ENCODE measurements at places on chromosomes 12 and 14.

- peak; percentile 74 for DNase-seq
These were observed at the start of gene RASAL1 for GRCh38 chr12:113135178-113136127. RASAL1 (minus strand) TSS chr12:113135761; CDS start chr12:113135462, 299 bp downstream.

DNA sequence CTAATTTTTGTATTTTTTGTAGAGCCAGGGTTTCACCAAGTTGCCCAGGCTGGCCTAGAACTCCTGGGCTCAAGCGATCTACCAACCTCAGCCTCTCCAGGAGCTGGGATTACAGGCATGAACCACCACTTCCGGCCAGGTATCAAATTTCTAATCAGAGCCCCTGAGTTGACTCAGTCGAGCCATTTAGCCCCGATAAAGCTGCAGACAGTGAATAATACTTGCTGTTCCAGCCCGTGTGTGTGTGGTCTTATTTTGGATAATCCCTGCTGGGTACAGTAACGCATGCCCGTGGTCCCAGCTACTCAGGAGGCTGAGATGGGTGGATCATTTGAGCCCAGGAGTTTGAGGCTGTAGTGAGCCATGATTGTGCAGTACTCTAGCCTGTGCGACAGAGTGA is 57.0 kb downstream of the TEAD4 start:
- DNase-seq: no peak

DNA sequence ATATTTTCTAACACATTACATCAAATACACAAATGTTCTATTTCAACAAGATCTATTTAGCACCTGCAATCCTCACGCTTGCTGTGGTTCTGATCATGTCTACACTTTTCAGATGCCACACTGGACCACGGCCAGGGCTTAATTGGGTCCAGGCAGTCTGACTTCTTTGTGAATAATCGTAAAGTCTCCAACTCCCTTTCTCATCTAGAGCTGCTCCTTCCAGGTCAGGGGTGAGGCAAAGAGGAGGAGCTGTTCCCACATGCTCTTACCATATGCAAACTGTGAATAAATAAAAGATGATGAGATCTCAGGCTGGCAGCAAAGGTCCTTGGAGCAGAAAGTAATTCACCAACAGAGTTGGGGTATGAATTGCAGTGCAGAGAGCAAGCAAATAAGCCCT is 316.6 kb downstream of the GLT1D1 start:
- no peak for DNase-seq

- no peak for DNase-seq
These were observed 32.9 kb downstream of the MAP1LC3B2 start for GRCh38 chr12:116591855-116592637.

- DNase-seq: no peak
These were observed 108.5 kb downstream of the DUSP6 start for GRCh38 chr12:89243771-89244170.

- no peak for DNase-seq
These were observed 1092.3 kb downstream of the AACS start for GRCh38 chr12:126157575-126157966.

GRCh38 chr12:54378796-54379397 is 5.6 kb downstream of the ZNF385A start:
- DNase-seq: no peak

- no peak for DNase-seq
These were observed 240.6 kb downstream of the EGLN3 start for GRCh38 chr14:33710273-33710672.

DNA sequence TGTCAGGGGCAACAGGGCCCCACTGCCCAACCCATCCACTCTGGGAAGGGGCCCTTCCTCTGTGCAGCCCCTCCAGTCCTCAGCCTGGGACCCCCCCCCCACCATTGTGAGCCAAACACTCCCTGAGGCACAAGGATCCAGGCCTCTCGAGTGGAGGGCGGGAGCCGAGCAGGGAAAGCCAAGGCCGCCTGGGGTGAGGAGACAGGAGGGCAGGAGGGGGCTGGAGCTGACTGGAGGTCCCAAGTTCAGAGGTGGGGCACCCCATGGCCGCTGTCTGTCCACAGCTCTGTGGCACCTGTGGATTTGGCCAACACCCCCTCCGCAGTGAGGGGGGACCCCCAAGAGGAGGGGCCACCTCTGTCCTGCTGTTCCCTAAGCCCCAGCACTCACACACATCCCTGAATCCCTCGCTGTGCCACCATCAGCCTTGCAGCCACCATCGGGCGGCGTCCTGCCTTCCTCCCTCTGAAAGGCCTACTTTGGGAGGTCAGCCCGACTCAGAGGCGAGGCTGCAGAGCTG is 25.4 kb upstream of the C14orf180 start:
- DNase-seq: peak; percentile 5

GRCh38 chr12:100504804-100505203 is 31.1 kb downstream of the NR1H4 start:
- no peak for DNase-seq

GRCh38 chr12:96578526-96579125 is 89.2 kb downstream of the CFAP54 start:
- peak; percentile 72 for DNase-seq

DNA sequence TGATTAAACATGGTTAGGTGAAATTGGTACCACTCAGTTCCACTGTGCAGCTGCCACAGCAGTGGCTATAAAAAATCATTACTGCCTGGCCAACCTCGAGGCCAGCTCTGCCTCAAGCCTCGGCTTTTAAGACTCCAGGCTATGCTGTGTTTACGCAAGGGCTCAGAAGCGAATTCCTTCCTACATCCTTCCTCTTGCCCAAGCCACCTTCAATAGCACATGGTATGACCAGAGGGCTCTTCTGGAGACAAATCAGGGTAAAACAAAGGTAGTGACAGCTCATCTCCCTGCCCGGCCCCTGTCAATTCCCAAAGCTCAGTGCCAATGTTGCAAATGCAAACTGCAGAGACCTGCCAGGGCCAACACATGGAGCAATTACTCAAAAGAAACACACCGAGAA is 31.9 kb downstream of the NUAK1 start:
- DNase-seq: no peak

GRCh38 chr14:105206873-105207272 is 25.8 kb upstream of the NUDT14 start:
- DNase-seq: no peak

GRCh38 chr12:46965880-46966279 is 113.5 kb upstream of the PCED1B start:
- no peak for DNase-seq

DNA sequence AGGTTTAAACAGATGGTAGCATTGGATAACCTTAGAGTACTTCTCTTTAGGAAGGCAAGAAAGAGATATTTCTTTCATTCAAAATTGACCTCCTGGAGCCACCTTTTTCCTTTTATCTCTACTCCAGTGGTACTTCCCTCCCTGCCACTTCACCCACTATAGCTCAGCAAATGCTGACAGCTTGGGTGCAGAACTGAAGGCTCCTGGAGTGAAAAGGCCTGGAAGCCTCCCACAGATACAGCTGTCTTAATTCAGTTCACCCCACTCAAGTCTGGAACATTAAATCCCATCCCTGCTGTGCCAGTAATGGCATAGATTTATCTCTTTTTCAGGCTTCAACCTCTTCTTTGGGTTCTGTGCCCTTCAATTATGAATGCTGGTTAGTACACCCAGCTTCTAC is 140.3 kb downstream of the NEDD1 start:
- no peak for DNase-seq

DNA sequence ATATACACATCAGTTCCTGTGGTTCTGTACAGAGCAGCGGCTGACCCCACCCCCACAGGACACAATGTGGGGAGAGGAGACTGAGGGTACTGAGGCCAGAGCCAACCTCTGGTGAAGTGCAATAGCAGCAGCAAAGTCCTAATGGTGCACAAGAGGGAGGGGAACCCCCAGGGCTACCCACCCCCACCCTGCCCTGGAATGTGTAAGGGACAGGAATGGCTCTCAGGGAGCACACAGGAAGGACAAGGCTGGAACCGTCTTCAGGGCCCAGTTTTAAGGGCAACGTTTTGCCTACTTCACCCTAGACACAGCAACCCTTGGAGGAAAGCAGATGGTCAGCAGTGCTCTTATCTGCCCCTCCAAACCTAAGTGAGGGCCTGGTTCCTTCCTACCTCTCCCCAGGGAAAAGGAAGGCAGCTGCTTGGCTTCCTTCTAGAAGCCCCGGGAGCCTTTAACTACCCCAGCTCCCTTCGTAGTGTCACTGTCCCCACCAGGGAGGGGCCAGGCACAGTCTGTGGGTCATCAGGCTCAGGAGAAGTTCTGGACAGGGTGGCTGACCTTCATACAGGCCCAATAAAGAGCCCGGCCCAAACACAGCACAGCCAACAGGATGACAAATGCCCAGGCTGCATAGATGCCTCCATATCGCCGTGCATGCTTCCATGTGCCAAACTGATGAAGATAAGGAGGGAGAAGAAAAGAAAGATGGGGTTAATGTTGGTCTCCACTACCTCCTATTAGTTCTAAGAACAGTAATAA is 3.0 kb downstream of the PIP4P1 start:
- no peak for DNase-seq

- DNase-seq: no peak
These were observed 826 bp downstream of the ACADS start for GRCh38 chr12:120726510-120726793.

GRCh38 chr12:113318046-113318656 is 16.8 kb downstream of the SLC8B1 start:
- DNase-seq: no peak

- no peak for DNase-seq
These were observed 109.8 kb upstream of the DNM1L start for GRCh38 chr12:32569259-32569658.

DNA sequence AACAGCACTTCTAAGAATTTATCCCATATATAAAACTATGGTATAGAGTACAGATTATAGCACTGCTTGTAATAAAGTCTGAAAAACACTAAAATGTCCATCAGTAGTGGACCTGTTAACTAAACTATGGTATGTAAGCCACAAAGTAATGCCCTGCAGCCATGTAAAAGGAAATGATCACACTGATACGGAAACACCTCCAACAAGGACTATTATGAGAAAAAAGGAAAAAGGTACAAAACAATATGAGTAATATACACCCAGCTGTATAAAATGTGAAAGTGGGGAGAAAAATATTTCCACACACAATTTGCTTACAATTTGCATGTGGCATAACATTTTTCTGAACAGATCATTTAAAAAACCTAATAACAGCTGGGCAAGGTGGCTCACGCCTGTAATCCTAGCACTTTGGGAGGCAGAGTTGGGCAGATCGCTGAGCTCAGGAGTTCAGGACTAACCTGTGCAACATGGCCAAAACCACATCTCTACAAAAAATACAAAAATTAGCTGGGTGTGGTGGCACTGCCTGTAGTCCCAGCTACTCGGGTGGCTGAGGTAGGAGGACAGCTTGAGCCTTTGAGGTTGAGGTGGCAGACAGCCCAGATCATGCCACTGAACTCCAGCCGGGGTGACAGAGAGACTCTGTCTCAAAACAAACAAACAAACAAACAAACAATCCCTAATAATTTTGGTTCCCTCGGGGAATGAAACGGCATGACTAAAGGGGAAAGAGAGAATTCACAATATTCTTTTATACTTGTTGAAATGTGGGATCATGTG is 250.5 kb downstream of the MED13L start:
- no peak for DNase-seq

- DNase-seq: no peak
These were observed 71.7 kb downstream of the SLC2A13 start for GRCh38 chr12:40034156-40034555.

- peak; percentile 67 for DNase-seq
These were observed 11.5 kb upstream of the WNK1 start for GRCh38 chr12:740921-741320.

DNA sequence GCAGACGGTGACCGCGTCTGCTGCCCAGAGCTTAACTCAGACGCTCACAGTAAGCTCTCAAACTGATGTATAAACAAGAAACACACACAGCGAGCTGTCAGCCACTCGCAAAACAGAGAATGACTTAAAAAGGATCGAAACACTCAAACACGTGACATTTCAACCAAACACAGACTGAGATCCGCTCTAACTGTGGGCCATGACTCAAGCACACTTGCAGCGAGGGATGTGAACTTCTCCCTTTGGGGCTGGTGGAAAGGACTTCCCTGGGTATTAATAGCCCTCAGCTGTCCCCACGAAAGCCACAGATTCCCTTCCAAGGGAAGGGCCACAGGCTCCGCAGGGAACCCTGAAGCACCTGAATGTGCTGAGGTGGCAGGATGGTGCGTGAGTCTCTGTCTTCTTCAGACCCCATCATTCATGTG is 29.1 kb downstream of the CCDC88C start:
- peak; percentile 29 for DNase-seq

- no peak for DNase-seq
These were observed 64.5 kb upstream of the DAAM1 start for GRCh38 chr14:59123975-59124374.

DNA sequence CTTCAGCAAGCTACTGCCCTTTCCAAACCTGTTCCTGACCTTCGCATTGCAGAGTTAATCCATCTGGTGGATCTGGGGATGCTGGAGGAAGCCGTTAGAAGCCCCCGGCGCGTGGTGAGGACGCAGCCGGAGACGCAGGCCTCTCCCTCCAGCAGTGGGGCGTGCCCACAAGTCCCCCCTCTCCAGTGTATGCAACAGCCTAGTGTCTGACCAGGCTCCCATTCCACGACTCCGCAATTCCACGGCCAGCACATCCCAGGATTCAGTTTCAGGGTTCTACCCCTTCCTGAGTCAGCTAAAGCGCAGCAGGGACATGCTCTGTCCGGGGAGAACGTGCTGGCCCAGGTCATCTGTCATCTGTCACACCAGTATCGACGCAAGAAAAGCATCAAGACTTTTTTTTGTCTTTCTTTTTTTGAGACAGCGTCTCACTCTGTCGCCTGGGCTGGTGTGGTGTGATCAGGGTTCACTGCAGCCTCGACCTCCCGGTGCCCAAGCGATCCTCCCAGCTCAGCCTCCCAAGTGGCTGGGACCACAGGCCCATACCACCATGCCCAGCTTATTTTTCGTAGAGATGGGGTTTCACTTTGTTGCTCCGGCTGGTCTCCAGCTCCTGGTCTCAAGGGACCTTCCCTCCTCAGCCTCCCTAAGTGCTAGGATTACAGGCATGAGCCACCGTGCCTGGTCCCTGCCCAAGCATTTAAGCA is 8.0 kb upstream of the DYNC1H1 start:
- DNase-seq: no peak

- DNase-seq: peak; percentile 59
These were observed 71.1 kb downstream of the EGLN3 start for GRCh38 chr14:33879684-33880286.

DNA sequence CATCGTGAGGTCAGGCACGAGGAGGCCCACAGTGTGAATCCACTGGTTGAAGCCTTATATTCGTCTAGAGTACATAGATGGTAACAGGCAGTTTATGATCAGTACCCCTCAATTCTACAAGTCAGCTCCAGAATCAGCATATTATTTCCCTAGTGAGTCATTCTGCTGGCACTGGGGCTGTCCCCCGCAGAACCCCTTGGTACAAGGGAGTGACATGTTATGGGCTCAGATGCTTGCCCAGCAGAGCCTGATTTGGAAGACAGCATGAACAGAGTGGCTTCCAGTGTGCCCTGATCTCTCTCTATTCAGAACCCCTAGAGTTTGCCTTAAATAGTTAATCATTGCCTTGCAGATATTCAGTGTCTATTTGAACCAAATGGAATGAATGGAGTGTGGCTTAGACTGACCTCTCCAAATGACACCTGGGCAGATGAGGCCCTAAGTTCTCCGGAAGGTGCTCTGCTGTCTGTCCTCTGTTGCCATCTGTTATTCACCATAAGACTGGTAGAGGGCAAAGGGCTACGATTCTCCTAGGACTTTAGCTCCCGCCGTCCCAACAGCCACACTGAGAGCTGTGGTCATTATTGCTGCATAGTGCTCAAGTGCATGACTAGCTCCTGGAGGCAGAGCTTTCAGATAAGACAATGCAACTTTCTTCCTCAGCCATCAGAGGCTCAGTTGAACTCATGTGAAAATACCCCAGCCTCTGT is 41.1 kb downstream of the CACNA2D4 start:
- no peak for DNase-seq

All from T-helper 2 cell (primary cell).